ENCODE measurements at places on chromosomes 2 and 18.

GRCh38 chr2:123659120-123659519 is 366.0 kb upstream of the CNTNAP5 start:
- DNase-seq = no peak

GRCh38 chr2:7437716-7438632 is 520.8 kb downstream of the RNF144A start:
- no peak for DNase-seq

DNA sequence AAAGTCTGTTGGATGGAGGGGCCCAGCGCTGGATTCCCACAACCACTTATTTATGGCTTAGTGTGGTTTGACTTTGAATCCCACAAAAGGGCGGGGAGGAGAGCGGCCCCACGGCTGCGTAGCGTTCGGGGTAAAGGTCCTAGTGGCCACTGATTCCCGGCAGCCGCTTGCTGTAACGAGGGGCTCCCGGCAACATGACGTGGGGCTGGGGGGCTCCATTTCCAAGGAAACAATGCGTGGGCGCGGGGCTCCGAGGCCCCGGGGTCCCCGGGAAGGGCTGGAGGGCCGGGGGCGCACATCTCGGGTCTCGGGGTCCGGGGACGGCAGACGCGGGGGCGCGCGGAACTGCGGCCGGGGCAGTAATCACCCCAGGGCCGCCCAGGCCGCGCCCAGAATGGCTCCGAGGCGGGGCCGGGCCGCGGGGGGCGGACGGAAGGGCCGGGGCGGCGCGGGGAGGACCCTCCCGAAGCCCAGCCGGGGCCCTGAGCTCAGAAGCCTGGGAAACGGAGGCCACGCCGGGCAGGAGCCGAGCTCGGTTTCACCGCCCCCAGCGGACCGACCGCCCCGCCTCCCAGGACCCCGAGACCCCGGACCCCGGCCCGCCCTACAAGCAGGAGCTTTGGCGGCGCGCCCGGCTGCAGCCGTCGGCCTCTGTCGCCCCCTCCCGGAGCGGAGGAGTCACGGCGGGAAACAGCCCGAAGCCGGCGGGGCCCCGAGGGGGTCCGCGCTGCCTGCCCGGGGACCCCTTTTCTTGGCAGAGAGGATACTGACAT is 11.9 kb upstream of the MLPH start:
- peak; percentile 63 for DNase-seq

GRCh38 chr2:25419678-25420242 is 78.0 kb upstream of the DNMT3A start:
- no peak for DNase-seq

DNA sequence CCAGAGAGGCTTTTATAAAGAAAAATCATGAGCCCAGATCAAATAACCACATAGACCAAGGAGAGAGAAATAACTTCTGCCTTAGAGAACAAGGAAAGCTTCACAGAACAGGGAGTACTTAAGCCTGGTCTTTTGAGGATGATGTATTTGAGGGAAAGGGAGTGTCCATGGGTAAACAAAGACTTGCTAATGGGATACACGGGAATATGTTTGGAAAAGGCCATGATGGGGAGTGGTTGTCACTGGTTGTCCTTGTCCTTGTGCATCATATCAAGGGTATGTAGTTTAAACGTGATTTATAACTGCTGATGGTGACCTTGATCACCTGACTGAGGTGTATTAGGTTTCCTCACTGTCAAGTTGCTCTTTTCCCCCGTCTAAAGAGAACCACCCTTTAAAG is 169.9 kb downstream of the FAM210A start:
- DNase-seq = no peak

DNA sequence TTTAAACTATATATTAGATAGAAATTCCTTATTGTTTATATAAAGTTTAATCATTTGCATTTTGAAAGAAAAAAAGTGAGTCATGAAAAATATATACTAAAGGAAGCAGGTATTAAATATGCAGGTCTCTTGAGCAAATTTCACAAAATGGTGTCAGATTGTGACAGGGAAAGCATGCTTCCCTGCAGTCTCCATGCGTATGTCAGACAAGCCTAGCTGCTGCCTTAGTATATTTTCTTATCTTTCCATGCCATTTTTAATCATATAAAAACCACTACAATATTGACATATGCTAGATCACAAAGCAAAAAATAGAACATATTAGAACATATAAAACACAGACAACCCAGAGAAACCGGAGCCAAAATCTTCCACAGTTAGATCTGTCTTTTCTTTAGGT is 1137.7 kb upstream of the DDX18 start:
- DNase-seq = no peak

DNA sequence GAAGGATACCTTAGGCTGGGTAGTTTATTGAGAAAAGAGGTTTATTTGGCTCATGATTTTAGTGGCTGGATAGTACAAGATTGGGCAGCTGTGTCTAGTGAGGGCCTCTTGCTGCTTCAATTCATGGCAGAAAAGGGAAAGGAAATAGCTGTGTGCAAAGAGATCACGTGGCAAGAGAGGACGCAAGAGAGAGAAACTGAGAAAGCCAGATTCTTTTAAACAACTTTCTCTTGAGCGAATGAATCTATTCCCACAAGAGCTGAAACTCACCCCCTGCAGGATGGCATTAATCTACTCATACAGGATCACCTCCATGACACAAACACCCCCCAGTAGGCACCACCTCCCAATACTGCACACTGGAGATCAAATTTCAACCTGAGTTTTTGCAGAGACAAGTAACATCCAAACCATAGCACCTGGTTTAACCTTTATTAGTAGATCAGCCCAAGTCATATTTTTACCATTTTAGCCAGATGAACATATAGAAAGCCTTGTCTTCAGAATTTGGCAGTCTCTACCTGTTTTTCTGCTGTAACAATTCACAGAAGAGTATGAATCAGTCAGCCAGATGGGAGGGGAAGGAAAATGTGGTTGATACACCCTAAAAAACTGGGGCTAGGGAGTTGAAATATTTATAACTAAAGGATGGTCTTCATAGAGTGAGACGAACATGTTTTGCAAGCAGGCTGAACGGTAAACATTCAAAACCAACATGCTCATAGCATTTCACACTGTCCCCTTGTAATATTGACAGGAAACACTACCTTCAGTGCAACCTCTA is 73.9 kb upstream of the NCKAP5 start:
- no peak for DNase-seq

GRCh38 chr2:241546771-241547498 is 11.6 kb upstream of the BOK start:
- no peak for DNase-seq

GRCh38 chr18:13237641-13238040 is 19.1 kb downstream of the LDLRAD4 start:
- no peak for DNase-seq

DNA sequence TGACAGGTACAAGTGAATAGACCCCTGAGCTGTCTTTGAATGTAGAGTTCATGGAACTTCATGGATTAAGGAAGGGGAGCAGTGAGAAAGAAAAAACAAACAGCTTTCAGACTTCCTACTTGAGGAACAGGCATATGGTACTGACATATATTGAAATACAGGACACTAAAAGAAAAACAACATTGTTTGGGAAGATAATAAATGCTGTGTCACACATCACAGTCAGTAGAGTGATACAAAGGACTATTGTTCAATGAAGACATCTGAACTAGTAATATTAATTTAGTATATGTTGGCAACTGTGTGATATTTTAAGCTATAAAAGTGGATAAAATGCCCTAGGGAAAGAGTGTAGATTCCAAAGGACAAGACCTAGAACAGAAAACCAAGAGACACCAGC is 3.3 kb downstream of the DSC2 start:
- DNase-seq = no peak

DNA sequence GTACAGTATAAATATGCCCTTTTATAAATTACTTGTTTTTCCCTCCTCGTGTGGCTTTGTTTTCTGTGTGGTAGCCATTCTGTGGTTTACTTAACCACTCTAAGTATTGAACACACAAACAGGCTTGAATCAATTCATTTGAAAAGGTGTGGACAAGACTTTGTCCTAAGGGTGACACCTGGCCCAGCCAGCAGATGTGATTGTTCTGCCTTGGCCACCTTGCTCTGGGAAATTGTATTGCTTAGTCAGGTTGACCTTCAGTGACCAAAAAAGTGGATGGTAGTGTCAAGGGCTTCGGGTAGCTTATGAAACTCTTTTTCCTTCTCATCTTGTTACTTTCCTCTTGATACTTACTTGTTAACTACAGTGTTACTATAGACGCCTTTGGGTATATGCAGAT is 61.9 kb downstream of the DGKD start:
- DNase-seq = no peak

GRCh38 chr2:140639628-140640027 is 1491.2 kb downstream of the LRP1B start:
- no peak for DNase-seq

GRCh38 chr2:96685577-96686459 is 43.3 kb downstream of the FER1L5 start:
- DNase-seq = no peak

GRCh38 chr2:69524799-69525198 is 87.6 kb upstream of the NFU1 start:
- DNase-seq = no peak

GRCh38 chr18:37560003-37560402 is 5.6 kb downstream of the CELF4 start:
- no peak for DNase-seq

DNA sequence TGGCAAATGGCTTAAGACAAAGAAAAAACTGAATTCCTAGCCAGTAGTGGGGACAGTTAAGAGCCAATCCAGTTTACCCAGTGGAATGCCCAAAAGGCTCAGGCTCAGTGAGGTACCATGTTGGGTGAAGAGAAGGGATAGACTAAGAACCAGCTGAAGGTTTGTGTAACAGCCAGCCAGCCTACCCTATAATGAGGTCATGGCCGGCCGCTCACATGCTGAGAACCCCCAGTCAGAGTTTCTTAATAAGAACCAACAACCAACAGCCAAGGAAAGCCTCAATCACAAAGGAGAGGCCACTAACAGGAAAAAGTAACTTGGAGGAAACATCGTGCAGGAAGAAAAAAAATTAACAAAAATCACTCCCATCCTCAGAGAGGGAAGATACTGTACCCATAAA is 25.4 kb upstream of the DUSP2 start:
- no peak for DNase-seq

- no peak for DNase-seq
These were observed 940.4 kb downstream of the ERBB4 start for GRCh38 chr2:211598238-211598637.

- DNase-seq = no peak
These were observed 160.9 kb downstream of the MYT1L start for GRCh38 chr2:2170189-2170588.

DNA sequence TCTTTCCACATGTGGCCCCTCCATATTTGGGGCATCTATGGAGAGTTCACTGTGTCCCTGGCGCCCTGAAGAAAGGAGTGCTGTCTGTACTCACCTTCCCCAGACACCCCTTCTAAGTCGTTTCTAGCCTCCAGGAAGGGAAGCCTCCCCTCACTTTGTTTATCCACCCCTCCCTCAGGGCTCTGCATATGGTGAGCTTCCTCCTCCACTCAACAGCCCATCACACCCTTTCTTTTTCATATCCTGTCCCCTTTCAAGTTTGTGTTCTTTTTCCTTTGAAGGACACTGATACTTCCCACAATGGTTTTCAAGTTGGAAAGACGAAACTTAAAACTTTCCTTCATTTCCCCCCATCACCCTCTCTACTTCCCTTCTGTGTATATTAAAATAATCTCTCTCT is 291.4 kb upstream of the POU3F3 start:
- no peak for DNase-seq

DNA sequence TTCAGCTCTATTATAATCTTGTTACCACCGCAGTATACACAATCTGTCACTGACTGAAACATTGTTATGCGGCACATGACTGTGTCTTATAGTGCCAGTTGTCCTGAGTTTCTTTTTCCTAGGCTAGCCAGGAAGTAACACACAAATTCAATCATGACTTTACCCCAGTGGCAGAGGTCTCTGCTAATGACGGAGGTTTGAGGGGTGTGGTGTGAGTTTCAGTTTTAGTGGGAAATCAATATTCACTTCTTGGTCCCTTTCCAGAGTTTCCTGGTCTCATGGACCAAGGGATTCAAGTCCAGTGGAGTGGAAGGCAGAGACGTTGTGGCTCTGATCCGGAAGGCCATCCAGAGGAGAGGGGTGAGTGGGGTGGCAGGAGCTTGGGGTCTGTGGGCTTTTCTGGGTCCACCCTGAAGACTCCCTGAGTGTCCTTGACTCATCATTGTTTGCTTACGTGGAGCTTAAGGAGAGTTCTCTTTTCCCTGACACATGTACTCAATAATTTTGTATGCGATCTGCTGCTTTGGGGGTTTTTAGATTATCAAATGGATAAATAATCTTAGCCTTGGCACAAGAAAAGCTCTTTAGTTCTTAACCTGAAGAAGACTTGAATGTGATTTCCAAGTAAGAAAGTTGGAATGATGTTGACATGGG is 39.2 kb downstream of the HK2 start:
- DNase-seq = no peak

DNA sequence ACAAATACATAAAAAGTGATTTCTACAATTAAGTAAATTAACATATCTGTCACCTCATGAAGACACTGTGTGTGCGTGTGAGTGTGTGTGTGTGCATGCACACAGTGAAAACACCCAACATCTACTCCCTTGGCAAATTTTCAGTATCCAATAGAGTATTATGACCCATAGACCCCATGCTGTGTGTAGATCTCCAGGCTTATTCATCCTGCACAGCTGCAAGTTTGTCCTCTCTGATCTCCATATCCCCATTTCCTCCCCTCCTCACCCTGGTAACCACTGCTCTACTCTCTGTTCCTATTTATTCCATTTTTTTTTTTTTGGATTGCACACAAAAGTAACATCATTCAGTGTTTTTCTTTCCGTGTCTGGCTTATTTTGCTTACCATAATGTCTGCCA is 391.0 kb downstream of the SOX11 start:
- DNase-seq = no peak

GRCh38 chr2:45578056-45578843 is 32.8 kb downstream of the SRBD1 start:
- DNase-seq = no peak

GRCh38 chr2:225574582-225575138 is 175.2 kb downstream of the NYAP2 start:
- no peak for DNase-seq

DNA sequence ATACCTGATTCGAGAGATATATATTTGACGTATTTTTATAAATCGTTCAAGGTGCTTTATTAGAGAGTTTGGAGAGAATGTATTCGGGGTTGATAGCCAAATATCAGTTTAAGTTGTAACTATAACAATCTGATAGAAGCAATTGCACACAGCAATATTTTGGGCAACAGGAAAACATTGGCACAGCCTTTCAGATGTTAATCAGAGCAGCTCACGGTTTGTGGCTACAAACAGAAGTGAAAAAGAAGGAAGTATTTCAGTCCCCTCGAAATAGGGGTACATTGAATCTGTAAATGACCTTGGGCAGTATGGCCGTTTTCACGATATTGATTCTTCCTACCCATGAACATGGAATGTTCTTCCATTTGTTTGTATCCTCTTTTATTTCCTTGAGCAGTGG is 20.6 kb downstream of the SERPINB10 start:
- no peak for DNase-seq

- no peak for DNase-seq
These were observed 77.4 kb upstream of the ZCCHC2 start for GRCh38 chr18:62445386-62445917.

DNA sequence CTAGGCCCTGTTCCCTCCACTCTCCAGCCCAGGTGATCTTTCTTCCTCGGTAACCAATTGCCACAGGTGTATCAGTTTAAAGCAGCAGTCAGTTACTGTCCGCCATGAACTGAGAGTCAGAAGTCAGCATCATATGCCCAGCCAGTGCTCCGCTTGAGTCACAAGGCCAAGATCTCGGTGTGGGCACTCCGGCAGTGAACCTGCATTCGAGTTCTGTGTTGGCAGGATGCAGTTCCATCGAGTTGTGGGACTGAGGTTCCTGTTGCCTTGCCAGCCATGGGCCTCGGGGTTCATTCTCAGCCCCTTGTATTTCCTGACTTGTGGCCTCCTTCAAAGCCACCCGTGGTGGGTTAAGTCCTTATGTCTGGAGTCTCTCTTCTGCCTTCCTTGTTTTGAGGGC is 3.1 kb upstream of the TMEM185B start:
- no peak for DNase-seq
